T-helper 22 cell (primary cell): ENCODE measurements at places on chromosomes 11 and 22.

DNA sequence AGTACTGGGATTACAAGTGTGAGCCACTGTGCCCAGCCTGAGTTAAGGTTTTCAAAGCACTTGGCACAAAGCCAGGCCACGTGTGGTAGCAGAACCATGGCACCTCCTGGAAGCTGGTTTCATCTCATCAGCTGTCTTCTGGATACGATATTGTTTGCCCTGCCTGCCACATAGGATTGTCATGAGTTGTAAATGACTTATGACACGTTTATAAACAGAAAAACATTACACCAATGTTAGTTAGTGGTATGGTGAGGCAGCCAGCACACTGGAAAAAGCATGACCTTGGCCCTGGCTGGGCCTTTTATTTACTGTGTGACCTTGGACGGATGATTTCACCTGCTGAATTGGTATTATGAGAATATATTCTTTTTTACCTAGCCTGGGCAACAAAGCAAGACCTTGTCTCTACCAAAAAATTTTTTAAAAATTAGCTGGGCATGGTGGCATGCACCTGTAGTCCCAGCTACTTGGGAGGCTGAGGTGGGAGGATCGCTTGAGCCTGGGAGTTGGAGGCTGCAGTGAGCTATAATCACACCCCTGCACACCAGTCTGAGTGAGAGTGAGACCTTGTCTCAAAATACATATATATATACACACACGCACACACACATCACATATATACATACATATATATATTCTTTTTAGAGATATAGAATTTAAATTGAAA, 24.0 kb upstream of the MYH9 start:
- DNase-seq = no peak

DNA sequence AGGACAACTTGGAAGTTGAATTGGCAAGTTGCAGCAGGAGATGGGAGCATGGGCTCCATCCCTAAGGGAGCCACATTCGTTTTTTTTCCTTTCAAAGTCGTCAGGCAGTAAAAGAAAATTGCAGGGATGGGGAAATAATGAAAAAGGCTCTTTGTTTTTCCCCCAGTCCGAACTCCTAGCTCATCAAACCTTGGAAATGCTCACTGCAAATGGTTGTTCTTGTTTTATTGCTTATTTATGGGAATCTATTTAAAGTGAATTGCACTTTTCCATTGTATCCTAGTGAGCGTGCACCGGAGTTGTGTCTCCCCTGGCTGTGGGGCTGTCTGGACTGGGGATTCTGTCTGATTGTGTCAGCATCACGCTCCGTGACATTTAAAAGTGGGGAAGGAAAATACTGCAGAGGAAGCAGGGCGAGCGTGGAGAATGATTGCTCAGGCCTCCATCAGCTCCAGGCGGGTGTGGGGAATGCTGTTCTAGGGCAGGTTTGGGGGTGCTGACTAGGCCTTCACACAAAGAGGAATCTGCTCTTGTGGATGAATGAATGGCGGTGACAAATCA, 306.4 kb downstream of the KIRREL3 start:
- no peak for DNase-seq

DNA sequence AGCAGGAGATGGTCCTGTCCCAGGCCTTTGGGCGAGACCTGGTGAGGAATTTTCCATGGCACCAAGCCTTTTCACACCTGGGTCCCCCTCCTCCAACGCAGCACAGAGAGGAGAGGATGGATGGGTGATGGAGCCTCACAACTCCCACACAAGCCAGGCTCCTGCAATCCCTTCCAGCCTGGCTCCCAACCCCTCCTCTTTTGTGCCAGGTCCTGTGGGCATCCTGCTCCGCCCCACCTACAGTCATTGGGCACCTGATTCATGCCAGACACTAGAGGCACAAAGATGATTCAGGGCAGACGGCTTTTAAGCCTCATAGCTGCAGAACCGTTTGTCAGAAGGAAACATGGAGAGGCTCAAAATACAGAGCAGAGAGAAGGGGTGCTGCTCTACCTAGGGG, 16.1 kb upstream of the MYRF start:
- DNase-seq = no peak

DNA sequence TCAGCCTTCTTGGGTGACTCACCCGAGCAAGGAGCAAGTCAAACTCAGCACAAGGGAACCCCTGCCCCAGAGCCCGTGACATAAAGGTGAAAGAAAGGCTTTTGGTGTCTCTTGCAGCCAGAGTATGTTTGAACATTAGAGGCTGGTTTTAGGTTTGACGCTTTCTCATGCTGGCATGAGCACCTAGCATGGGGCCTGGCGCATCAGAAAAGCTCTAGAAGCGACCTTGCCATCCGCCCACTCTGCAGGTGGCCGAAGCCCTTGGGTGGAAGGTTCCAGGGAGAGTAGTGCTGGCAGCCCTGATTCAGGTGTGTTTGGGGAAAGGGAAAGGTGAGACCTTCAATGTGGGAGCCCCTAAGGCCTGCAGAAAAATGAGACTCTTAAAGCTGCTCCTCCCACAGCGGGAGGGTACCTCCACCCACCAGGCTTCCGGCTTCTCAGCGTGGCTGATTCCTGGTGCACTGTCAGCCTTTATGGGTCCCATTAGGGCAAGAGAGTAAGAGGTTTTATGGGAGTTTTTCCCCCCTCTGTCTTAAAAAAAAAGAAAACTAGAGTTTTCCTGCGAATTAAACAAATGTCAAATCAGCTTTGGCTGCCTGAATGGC, 88.4 kb downstream of the GRIK4 start:
- DNase-seq = no peak

DNA sequence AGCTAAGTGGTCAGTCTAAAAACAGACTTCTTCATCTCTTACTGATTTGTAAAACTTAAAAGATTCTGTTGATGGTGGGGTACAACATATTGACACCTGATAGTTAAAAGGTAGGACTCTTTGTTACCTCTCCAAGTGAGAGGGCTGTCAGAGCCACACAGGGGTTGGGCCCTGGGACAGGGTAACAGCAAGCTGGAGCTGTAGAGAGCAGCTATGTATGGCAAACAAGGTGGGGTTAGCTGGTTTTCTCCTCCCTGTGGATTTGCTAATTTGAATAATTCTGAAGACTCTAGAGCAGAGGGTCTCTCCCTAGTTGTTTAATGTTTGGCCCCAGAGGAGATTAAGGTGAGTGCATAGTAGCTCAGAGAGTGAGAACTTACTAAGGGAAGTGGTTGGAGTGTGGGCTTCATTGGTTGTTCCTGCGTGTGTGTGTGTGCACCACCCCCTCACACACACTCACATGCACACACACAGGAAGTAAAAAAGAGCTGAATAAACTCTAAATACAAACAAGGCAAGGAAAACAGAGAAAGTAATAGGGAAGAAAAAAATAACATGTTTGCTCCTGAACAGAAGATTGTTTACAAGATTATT, 9.2 kb upstream of the GAS2 start:
- no peak for DNase-seq

- no peak for DNase-seq
Observed at GRCh38 chr22:41366323-41367029, 15.3 kb upstream of the TEF start.

DNA sequence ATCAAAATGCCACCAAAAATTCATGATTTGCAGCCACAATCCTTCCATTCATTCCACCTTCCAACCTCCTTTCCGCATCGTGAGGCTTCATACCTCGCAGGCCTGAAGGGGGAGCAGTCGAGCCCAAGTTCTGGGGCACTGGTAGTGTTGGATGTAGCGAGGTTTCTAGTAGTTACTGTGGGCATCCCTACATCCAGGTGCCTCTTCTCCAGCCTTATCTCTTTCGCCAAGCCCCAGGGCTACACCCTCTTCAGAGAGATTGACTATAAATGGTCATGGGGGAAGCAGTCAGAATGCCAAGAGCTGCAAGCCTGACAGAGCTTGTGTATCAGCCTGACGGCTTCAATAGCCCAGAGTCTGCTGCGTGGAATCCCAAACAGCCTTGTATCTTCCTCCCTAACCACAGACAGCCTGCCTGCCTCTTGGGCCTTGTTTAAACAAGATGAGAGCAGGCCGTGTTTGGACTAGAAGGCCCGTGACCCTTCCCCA, 28.9 kb downstream of the CLMP start:
- no peak for DNase-seq

DNA sequence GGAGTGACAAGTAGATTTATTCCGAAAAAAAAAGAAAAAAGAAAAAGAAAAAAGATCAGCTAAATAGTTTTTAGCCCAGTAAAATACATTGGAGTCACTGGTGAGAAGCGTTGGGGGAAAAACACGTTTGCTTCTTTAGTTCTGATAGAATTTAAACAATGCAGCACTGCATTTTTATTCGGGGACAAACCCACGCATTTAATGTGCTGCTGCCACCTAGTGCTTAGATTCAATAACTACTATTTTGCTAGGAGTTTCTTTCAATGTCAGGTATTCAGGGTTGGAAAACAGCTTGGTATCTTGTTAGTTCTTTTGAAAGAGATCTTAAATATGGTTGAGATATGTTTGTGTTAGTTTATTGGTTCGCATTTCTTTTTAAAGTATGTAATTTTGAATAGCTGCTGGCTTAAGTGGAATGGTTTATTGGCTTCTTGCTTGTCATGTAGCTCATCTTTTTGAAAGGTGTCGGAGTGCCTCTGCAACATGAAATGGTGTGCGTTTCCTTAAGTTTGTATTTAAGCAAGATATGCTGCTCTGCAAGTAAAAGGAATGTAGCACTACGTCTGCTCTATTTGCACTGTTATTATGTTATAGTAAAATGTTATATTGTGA, 41.9 kb downstream of the SVIP start:
- no peak for DNase-seq

- no peak for DNase-seq
Observed at GRCh38 chr11:113111156-113111555, 149.9 kb downstream of the NCAM1 start.

DNA sequence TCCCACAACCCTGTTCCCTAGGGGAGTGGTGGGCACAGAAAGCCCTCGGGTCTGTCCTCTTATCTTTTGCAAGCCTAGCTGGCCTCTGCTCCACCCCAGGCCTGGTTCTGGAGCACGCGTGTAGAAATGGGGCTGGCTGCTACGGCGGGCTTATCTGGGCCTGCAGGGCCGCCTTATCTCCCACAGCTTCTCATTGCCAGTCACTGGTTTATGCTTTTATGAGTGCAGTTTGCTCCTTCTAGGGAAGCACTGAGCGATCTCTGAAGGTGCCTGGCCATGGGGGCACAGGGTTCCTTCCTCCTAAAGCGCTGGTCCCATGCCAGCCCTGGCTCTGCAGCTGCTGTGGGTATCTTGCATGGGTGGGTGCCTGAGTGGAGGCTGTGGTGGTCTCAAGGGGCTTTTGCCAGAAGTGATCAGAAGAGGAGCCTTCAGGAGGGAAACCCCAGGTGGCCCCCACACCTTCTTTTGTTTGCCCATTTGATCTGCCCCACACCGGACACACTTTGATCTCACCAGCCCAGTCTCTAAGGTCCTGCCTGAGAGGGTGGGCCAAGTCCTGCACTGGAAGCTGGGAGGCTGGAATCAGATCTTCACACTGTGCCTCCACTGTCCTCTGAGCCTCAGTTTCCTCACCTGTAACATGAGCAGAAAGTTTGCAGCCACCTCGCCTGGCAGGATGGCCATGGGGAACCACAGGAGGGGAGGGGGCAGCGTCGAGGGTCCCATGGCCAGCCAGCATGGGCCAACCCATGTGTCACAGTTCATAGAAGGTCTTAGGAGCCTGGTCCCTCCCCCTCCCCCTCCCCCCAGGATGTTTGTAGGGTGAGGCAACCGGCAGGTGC, 86.6 kb upstream of the FGF3 start:
- DNase-seq = no peak
